COLO829 (cell line): ENCODE measurements at places on chromosomes 6 and 20.
A peak's percentile ranks its signal among the peaks of the same experiment; 100 is the strongest.

DNA sequence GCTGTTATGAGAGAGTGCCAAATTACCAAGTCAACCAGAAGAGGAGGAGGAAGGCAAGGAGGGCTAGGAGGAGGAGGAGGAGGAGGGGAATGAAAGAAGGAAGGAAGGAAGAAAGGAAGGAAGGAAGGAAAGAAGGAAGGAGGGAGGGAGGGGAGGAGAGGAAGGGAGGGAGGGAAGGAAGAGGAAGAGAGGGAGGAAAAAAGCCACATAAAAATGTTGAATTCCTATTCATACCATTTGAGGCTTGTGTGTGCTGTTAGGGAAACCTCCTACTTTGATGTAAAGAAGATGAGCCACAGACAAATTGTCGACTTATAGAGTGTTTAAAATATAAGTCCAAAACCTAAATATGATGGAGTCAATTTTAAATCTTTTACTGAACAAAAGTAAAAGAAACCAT is 65.3 kb upstream of the MYLIP start:
- DNase-seq: no peak

- DNase-seq: peak; percentile 98
Measured at GRCh38 chr20:63941282-63942081, 14.7 kb downstream of the UCKL1 start.

GRCh38 chr6:146862508-146862919 is 263.7 kb downstream of the ADGB start:
- DNase-seq: no peak

DNA sequence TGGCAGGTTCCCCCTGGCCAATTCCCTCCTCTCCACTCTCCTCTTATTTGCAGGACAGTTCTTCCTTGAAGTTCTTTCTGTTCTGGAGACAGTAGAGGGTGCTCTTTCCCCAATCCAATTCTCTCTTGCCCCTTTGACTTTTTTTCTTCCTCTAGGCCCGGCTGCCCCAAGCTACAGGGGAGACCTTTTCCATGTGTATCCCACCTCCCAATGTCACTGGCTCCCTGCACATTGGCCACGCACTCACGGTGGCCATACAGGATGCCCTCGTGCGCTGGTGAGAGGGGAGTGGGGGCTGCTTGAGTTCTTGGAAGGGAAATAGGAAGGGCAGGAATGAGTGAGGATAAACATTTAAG is 1.5 kb downstream of the VARS2 start:
- peak; percentile 93 for DNase-seq

GRCh38 chr6:143060806-143061596 is at the start of gene AIG1:
Gene AIG1, plus strand, starts transcription at chr6:143060889. Its CDS starts 37 bp downstream, at chr6:143060926.
- DNase-seq: peak; percentile 24

- DNase-seq: no peak
Measured at GRCh38 chr20:16128538-16129106, 444.6 kb downstream of the KIF16B start.

GRCh38 chr6:88616380-88616779 is 347.0 kb downstream of the RNGTT start:
- DNase-seq: no peak

DNA sequence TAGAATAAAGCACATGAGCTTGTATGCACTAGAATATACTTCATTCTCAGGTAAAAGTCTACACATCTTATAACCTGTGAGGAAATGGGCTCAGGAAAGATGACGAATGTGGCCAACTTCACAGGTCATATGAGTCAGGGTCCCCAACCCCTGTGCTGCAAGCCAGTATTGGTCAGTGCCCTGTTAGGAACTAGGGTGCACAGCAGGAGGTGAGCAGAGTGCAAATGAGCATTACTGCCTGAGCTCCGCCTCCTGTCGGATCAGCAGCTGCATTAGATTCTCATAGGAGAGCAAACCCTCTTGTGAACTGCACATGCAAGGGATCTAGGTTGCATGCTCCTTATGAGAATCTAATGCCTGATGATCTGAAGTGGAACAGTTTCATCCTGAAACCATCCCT is 182.3 kb downstream of the TRDN start:
- no peak for DNase-seq

DNA sequence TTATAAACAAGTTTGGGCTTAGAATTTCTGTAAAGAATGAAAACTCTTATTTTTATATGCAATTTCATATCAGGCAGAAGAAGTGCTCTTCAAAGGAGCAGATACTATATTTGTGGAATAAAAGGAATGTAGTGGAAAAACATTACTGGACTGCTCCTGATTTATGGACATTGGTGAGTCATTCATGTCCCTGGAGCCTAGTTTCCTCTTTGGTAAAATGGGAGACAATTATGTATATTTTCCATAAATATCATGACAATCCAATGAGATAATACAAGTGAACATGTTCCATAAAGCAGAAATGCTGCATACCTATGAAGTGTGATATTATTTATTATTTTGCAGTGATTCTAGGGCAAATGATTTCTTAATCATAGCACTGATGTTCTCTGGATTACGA is 445.8 kb upstream of the CITED2 start:
- DNase-seq: peak; percentile 40

DNA sequence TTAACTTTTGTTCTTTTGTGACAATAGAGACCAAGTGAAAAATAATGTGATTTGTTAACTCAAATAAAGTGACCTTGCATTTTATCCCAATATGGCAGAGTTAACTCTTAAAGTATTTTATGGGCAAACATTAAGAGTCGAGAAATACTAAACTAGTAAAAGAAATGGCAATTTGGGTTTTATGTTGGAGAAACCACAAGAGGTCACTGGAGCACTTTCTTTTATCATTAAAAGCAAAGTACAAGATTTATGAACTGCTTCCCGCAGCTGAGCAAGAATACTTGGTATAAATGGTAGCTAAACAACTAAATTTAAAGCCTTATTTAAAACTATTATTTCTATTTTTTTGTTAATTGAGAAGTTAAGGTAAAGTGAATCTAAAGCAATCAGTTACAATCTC is 33.5 kb upstream of the MCM9 start:
- peak; percentile 6 for DNase-seq

GRCh38 chr20:10540636-10541493 is 105.8 kb downstream of the SLX4IP start:
- peak; percentile 82 for DNase-seq

DNA sequence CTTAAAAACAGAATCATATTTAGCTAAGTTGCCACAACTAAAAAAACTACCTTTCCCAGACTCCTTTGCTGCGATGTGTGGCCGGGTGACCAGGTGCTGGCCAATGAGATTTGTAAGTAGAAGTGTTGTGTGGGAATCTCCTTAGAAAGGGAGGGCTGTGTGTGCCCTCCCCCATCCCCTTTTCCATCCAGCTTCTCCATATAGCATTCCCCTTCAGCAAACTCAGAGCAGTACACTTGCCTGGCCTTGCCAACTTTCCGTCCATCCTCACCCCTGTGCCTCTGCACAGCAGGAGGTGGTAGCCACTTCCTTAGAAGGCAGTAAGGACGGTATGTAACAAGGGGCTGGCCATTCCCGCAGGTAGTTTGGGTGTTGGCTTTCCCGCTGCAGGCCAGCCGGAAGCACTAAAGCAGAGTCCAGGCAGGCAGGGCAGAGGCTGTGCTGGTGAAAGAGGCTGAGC is 22.3 kb upstream of the KCNK16 start:
- DNase-seq: peak; percentile 35

DNA sequence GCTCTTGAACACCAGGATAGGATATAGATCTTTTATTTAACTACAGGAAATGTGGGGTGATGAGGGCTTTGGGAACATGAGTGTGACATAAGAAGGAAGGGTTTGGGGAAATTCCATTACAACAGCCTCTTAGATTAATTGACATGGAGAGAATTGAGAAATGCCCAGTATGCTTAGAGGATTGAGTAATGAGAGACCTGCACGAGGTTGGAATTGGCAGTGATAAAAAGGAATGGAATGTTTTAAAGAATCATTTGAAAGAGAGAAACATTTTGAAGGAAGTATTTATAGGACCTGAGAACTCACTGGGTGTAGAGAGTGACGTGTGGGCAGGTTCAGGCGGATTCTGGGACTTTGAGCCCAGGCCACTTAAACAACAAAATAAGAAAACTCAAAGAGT is 227.0 kb downstream of the BMP2 start:
- no peak for DNase-seq

DNA sequence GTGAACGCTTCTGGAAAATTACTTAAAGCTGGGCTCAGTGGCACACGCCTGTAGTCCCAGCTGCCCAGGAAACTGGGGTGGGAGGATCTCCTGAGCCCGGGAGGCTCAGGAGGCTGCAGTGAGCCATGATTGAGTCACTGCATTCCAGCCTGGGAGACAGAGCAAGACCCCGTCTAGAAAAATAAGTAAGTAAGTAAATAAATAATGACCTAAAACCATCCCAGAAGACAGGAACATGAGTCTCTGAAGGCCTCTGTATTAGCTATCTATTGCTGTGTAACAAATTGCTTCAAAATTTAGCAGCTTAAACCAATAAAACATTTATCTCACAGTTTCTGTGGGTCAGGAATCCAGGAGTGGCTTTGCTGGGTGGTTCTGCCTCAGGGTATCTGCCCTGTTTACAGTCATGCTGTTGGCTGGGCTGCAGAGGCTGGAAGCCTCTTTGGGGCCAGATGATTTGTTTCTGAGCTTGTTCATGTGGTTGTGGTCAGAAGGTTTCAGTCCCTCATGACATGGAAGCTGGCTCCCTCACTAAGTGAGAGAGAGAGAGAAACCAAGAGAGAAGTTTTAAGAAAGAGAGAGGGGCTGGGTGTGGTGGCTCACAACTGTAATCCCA is 48.4 kb upstream of the NCOA3 start:
- no peak for DNase-seq

- no peak for DNase-seq
Measured at GRCh38 chr20:59624401-59624800, 20.1 kb downstream of the PHACTR3 start.

GRCh38 chr6:20234136-20234535 is 21.9 kb upstream of the MBOAT1 start:
- DNase-seq: no peak

DNA sequence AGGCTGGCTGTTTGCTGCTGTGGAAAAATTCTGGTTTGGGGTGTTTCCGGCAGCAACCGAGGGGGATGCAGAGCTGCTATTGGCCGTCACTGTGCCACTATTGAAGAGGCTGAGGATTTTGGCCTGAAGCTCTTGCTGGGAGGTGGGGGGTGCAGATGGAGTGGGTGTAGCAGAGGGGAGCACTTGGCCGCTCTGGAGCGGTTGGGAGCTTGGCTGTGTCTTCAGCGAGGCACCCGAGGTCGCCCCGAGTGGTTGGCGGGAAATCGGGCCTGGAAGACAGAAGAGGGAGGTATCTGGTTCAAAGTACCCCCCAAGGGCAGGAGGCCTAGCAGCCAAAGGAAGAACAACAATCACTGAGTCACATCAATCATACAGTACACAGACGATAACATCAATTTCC is 27.1 kb downstream of the NCOA5 start:
- no peak for DNase-seq

- no peak for DNase-seq
Measured at GRCh38 chr6:140806431-140806830, 1326.3 kb upstream of the GJE1 start.

DNA sequence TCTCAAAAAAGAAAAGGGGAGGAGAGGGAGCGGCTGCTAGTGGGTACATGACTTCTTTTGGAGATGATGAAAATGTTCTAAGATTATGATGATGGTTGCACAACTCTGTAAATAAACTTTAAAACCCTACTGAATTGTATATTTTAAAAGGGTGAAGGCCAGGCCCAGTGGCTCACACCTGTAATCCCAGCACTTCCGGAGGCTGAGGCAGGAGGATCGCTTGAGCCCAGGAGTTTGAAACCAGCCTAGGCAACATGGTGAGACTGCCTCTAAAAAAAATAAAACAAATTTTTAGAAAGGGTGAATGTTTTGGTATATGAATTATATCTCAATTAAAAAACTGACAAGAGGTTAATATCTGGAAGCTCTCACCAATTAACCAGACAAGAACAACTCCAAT is 45.4 kb downstream of the BAK1 start:
- no peak for DNase-seq

GRCh38 chr20:44532259-44532980 is 10.6 kb upstream of the SERINC3 start:
- DNase-seq: no peak

DNA sequence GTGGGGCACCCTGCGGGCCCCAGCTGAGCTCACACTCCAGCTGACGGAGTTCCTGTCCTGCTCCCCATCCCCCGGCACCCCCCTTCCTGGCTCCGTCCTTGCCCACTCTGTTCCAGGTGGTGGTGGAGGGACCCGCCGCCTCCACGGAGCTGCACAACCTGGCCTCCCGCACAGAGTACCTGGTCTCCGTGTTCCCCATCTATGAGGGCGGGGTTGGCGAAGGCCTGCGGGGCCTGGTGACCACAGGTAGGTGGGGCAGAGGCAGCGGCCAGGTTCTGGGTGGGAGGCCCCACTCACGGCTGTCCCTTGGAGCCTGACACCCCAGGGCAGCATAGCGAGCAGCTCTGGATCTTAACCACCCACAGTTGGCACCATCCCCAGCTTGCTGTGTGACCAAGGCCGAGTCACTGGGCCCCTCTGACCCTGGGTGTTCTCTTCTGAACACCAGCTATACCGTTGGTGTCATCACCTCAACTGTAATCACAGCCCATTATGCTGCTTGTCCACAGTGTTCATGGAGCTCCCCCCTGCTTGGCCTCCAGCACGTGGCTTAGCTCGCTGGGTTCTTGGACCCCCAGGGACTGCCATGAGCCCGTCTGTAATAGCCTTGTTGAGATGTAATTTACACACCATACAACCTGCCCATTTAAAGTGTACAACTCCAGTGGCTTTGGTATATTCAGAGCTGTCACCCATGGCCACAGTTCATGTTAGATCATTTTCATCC is 17.4 kb downstream of the COL20A1 start:
- no peak for DNase-seq

DNA sequence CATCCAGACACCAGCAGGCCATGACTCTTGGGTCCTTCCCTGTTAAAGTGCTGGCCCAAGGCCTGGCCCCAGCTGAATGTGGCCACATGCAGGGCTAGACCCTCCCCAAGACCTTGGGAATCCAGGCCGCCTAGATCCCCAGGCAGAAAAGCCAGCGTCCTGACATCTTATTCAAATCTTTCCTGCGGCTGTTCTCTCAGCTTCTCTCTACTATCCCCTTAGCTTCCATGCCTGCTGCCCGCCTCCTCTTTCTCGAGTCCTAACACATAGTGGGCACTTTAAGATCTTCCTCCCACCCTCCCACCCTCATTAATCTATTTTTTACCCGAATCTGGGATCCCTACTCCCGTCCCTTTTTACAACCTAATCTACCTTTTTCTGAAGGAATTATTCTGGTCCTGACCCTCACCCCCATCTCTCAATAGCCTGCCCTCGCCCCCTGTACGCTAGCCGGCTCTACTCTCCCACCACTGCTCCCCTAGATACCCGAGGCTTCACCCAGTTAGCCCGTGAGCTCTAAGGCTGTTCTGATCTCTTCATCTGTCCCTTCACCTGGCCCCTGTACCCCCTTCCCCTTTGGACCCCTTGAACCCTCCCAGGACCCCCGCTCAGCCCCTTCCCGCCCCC is at the start of gene CCHCR1:
Gene CCHCR1, minus strand, starts transcription at position 290 of the 627 bp plus-strand sequence. Its CDS starts 202 bp downstream, at position 88.
- DNase-seq: no peak
